ENCODE measurements at places on chromosomes 6 and 20.
A peak's percentile ranks its signal among the peaks of the same experiment; 100 is the strongest.

GRCh38 chr6:30163918-30164654, 740 bp downstream of the TRIM15 start:
- H3K27ac ChIP-seq, result no peak overlapping the region
- no peak for DNase-seq
- H3K4me3 ChIP-seq, result no peak overlapping the region
- H3K27me3 ChIP-seq, result peaks cover 8% of the 10 kb centered on the region
- H3K36me3 ChIP-seq, result no peaks in the 10 kb centered on the region

GRCh38 chr20:20864351-20865096, 152.1 kb upstream of the RALGAPA2 start:
- no peak overlapping the region for H3K27ac ChIP-seq
- peak; percentile 40 for DNase-seq
- no peaks in the 10 kb centered on the region for H3K27me3 ChIP-seq
- H3K4me3 ChIP-seq, result no peak overlapping the region

- H3K36me3 ChIP-seq, result no peaks in the 10 kb centered on the region
- no peaks in the 10 kb centered on the region for H3K27me3 ChIP-seq
- H3K4me1 ChIP-seq, result no peaks in the 10 kb centered on the region
- H3K4me3 ChIP-seq, result no peak overlapping the region
Measured at GRCh38 chr6:112017169-112017568, 36.7 kb upstream of the CCN6 start.

DNA sequence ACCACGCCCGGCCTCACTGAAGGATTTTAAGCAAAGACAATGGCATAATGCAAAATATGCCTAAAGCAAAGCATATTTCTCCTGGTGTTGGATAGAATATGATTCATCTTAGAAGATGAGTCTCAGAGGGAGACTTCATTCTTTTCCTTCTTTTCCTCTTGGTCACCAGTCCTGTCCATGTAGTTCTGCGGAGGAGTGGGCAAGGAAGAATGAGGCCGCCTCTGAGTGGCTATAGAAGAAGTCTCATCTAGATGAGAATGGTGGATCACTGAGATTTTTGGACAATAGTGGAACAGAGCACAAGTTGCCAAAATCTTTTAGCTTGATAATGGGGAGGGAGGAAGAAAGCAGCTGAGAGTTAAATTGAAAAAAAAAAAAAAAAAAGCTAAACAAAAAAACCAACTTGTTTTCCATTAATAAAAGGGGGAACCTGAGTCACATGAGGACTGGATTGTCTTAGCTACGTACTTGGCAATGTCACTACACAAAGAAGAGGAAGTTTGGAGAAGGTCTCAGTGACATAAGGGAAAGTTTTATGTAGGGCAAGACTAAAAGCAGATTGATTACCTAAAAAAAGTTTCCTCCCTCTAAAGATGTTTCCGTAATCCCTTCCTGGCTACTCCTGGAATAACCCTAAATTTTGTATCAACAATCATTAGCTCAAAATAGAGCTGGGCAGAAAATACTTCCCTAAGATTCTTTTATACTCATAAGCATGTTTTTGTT, 6.0 kb downstream of the CD83 start:
- H3K4me1 ChIP-seq, result peaks cover 23% of the 10 kb centered on the region
- DNase-seq, result no peak
- no peaks in the 10 kb centered on the region for H3K36me3 ChIP-seq
- H3K27ac ChIP-seq, result no peak overlapping the region

- no peak within 1 kb of the TSS for H3K4me3 ChIP-seq
- peaks cover 17% of the 10 kb centered on the region for H3K27me3 ChIP-seq
- H3K36me3 ChIP-seq, result no peaks in the 10 kb centered on the region
- H3K27ac ChIP-seq, result no peak within 1 kb of the TSS
- no peak for DNase-seq
Measured at GRCh38 chr20:63235399-63235983, at the start of gene BIRC7. TSS of gene BIRC7 (plus strand) at chr20:63235905. CDS start at chr20:63236097, 192 bp downstream.

DNA sequence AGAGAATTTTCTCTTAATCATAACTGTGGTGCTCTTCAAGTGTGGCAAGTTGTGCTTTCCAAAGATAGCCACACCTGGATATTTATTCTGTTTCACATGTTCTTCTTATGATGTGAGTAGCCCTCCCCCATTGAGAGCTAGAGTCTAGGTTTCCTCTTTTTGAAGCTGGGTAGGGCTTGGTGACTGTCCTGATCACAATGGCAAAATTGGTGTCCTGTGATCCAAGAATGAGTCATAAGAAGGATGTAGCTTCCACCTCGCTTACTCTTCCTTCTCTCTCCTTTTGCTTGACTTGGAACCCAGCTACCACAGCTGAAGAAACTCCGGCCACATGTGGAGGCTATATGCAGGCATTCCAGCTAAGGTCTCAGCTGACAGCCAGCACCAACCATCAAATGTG, 7.4 kb upstream of the IGF2R start:
- H3K27ac ChIP-seq, result no peak overlapping the region
- no peak overlapping the region for H3K4me3 ChIP-seq
- H3K36me3 ChIP-seq, result no peaks in the 10 kb centered on the region

- no peaks in the 10 kb centered on the region for H3K4me1 ChIP-seq
- no peak overlapping the region for H3K4me3 ChIP-seq
- no peaks in the 10 kb centered on the region for H3K27me3 ChIP-seq
- no peak for DNase-seq
- no peak overlapping the region for H3K27ac ChIP-seq
- no peaks in the 10 kb centered on the region for H3K36me3 ChIP-seq
Measured at GRCh38 chr6:2937627-2938003, 33.8 kb downstream of the SERPINB6 start.

GRCh38 chr6:130978660-130979396, 84.2 kb downstream of the EPB41L2 start:
- H3K4me3 ChIP-seq, result no peak overlapping the region
- no peak for DNase-seq
- H3K27me3 ChIP-seq, result no peaks in the 10 kb centered on the region
- no peaks in the 10 kb centered on the region for H3K36me3 ChIP-seq
- no peak overlapping the region for H3K27ac ChIP-seq

DNA sequence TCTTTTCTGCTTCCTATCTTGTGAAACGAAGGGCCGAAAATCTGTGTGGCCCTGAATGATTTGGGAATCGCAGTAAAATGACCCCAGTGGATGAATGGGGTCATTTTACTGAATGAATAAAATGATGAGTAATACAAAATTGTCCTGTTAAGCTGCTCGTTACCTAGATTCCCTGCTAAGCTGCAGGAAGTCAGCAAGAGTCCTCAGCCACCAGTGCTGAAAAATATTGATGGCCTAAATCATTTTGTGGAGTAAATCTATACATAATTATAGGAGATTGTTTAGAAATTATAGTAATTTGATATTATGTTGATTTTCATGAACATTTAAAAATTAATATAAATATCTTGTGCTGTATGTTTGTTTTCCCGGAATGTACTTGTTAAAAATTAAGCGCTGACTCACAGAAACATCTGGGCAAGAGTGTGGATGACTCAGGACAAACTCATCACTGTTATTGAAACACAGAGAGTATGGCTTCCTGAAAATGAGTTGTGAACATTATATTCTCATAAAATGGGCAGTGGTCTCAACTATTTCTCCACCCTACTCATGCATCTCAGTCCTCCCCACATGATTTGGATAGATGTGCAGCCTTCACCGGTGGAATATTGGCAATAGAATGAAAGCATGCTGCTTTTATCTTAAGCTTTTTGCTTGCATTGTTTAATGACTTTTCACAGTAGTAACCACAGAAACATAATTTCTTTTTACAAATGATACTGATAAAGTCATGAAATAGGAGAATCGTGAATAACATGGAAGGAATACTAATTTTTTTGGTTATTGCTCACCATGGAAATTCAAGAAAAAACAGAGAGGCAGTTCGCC, 36.2 kb upstream of the RGS17 start:
- H3K36me3 ChIP-seq, result no peaks in the 10 kb centered on the region
- H3K27me3 ChIP-seq, result no peaks in the 10 kb centered on the region
- H3K4me1 ChIP-seq, result peaks cover 14% of the 10 kb centered on the region
- peak; percentile 68 for DNase-seq

GRCh38 chr6:139295901-139296300, 4.1 kb upstream of the TXLNB start:
- H3K4me1 ChIP-seq, result no peaks in the 10 kb centered on the region
- H3K36me3 ChIP-seq, result no peaks in the 10 kb centered on the region
- H3K4me3 ChIP-seq, result no peak overlapping the region
- H3K27me3 ChIP-seq, result no peaks in the 10 kb centered on the region

DNA sequence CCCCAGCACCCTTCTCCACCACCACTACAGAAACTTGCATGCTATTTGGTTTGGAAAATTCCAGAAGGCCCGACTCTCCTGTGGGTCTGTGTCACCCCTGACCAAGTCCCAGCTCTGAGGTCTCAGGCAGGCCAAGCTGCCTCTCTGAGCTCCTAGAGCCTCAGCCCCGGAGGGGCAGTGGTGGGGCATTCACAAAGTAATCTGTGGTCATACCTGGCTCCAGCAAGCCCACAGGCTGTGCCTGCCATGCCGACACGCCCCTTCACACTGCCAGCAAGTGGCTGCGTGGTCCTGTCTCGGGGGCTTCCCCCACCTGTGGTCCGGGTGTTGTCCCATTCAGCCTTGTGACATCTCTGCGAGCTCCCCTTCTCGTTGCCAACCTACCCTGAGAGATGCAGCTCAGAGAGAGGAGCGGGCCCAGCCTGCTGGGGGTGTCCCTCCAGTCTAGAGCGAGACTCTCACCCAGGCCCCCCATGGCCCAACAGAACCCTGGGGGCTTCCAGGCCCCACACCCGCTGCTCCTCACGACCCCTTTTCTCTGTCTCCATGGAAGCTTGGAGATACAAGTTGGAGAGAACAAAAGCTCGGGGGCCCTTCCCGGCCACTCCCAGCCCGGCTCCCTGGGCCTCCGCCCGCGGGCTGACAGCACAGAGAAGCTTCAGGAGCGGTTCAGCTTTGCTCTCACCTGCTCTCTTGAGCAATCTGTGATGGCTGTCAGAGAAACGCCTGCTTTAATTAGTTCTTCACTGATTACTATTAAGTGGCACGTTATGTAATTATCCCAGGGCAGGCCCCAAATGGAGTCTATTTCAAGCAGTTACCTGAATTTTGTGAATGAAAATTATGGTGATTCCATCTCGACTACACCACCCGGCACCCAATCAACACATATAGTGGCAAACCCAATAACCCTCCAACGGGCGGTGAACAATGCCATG, 147.7 kb upstream of the PHACTR3 start:
- H3K4me3 ChIP-seq, result no peak overlapping the region
- peaks cover 3% of the 10 kb centered on the region for H3K27me3 ChIP-seq
- H3K27ac ChIP-seq, result no peak overlapping the region
- H3K4me1 ChIP-seq, result no peaks in the 10 kb centered on the region
- no peak for DNase-seq

DNA sequence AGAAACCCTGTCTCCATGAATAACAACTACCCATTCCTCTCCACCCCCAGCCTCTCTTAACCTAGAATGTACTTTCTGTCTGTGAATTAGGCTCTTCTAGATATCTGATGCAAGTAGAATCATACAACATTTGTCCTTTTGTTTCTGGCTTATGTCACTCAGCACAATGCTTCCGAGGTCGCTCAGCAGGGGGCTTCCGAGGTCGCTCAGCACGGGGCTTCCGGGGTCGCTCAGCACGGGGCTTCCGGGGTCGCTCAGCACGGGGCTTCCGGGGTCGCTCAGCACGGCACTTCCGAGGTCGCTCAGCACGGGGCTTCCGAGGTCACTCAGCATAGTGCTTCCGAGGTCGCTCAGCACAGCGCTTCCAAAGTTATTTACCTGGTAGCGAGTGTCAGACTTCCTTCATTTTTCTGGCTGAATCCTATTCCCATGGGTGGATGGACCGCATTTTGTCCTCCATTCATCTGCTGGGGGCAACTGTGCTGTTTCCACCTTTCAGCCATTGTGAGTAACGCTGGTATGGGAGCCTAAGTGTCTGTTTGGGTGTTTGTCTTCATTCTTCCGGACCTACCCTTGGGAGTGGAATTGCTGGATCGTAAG, 31.0 kb upstream of the BHLHE23 start:
- H3K36me3 ChIP-seq, result no peaks in the 10 kb centered on the region
- H3K4me1 ChIP-seq, result peaks cover 4% of the 10 kb centered on the region
- peaks cover 13% of the 10 kb centered on the region for H3K27me3 ChIP-seq
- H3K4me3 ChIP-seq, result peak overlapping the region; percentile 22
- DNase-seq, result peak; percentile 64

- no peak overlapping the region for H3K4me3 ChIP-seq
- no peak overlapping the region for H3K27ac ChIP-seq
- H3K4me1 ChIP-seq, result no peaks in the 10 kb centered on the region
- peak; percentile 53 for DNase-seq
- no peaks in the 10 kb centered on the region for H3K27me3 ChIP-seq
Measured at GRCh38 chr6:167968091-167968490, 29.4 kb upstream of the KIF25 start.

- peaks cover 12% of the 10 kb centered on the region for H3K27me3 ChIP-seq
- peaks cover 12% of the 10 kb centered on the region for H3K4me1 ChIP-seq
- peak overlapping the region; percentile 59 for H3K4me3 ChIP-seq
Measured at GRCh38 chr6:149925253-149925973, 2.5 kb upstream of the RAET1G start.

DNA sequence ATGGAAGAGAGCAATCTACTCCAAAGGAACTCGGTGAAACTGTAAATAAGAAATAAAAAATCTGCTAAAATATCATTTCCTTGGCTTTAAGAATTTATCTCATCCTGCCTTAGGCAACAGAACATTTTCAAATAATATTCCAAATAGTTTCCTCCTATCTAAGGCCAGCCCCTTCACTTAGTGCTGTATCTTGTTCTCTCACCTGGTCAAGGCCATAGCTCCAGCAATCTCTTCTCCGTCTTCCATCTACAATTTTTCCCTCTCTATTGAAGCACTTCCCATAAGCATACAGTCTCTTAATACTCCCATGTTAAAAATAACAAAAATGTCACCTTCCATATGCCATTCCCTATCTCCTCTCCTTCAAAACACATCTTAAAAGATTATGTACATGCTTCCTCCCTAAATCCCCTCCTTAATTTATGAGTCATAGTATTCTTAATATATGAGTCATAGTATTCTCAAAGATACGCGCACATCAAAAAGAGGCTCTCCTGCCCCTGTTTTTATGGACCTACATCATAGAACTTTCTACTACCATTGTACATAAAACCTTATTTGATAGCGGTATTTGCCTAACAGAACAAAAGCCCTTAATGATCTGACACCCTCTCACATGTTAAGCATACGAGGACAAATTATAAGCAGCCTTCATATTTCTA, 146.9 kb downstream of the PDE10A start:
- H3K27me3 ChIP-seq, result peaks cover 4% of the 10 kb centered on the region
- no peak overlapping the region for H3K27ac ChIP-seq
- H3K4me1 ChIP-seq, result no peaks in the 10 kb centered on the region

- no peak for DNase-seq
- H3K36me3 ChIP-seq, result no peaks in the 10 kb centered on the region
- no peak overlapping the region for H3K27ac ChIP-seq
Measured at GRCh38 chr6:14896475-14896874, 349.4 kb upstream of the JARID2 start.

DNA sequence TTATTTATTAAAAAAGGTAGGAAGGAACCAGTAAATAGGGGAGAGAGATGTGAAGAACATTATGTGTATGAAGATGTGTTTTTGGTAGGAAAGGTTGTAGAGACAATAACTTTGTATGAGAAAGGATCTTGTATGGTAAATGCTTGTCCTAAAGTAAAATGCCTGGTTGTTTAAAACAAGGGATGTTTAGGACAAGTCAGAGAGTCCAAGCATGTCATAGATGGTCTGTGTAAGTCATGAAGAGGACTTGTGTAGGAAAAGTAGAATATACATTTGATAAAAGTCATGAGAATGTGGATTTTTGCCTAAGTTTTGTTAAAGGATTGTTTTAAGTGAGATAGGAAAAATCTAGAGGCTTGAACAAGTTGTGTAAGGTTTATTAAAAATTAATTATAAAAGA, 325.1 kb downstream of the CDH26 start:
- no peak overlapping the region for H3K27ac ChIP-seq
- no peak overlapping the region for H3K4me3 ChIP-seq
- no peaks in the 10 kb centered on the region for H3K27me3 ChIP-seq
- DNase-seq, result no peak
- no peaks in the 10 kb centered on the region for H3K4me1 ChIP-seq
